ENCODE measurements at places on chromosomes 11 and 22.

GRCh38 chr11:76335842-76336241 is 45.1 kb downstream of the THAP12 start:
- no peak for DNase-seq

GRCh38 chr11:8276528-8276927 is 12.8 kb upstream of the LMO1 start:
- no peak for DNase-seq

GRCh38 chr11:124207102-124207792 is 24.1 kb downstream of the OR10D3 start:
- no peak for DNase-seq

DNA sequence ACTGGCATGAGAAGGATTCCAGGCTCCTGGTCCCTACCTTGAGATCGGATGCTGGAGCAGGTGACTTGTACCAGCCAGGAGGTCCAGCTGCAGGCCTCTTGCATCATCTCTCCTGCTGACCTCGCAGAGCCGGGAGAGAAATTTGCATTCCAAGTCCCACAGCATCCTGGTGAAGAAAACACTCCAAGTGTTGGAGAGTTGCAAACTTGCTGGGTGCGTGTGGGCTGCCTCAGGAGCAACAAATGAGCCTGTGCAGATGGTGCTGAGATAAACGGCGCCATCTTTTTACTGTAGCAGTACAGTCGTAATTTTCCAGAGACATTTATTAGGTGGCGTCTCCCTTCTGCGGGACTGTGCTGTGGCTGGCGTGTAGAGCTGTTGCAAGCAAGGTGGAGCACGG is 32.1 kb upstream of the ZBTB16 start:
- no peak for DNase-seq

- no peak for DNase-seq
These were observed 65.8 kb downstream of the DKK3 start for GRCh38 chr11:11942668-11943067.

GRCh38 chr11:90747057-90747456 is 524.2 kb upstream of the CHORDC1 start:
- no peak for DNase-seq

GRCh38 chr11:15864026-15864805 is 492.1 kb downstream of the SOX6 start:
- no peak for DNase-seq

GRCh38 chr11:128988242-128988970 is 45.7 kb upstream of the TP53AIP1 start:
- no peak for DNase-seq

- no peak for DNase-seq
These were observed 55.7 kb upstream of the FAT3 start for GRCh38 chr11:92168936-92169335.

Measured in activated gamma-delta T cell treated with anti-CD3 and anti-CD28 coated beads, Interleukin-2, amount 50 U/mL, for 16 hours (primary cell).